ENCODE measurements at places on chromosomes 3 and 15.

DNA sequence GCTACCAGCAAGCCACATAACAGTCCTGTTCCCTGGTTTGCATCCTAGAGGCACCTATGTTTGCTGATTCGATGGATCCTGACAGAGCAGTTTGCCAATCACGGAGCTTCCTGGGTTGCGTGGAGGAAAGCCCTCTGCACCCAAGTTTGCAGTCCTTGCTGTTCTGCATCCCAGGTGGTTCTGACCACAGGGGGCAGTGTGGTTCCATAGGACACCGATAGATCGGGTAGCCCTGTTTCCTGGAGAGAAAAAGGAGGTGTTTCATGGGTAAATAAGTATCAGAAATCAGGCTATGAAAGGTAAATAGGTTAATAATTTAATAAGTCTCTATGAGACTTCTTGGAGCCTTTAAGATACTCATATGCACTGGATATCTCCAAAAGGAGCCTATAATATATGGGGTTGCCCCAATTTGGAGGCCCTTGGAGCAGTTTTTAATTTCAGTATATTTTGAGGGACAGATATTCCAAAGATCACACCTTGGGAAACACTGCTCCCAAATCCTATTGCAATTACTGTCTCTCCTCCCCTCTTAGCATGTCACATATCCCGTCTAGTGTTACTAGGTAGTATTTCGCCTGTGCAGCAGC is 194.6 kb upstream of the TPM1 start:
- peak; percentile 53 for DNase-seq

GRCh38 chr3:126200534-126200933 is 20.1 kb upstream of the ALDH1L1 start:
- no peak for DNase-seq

DNA sequence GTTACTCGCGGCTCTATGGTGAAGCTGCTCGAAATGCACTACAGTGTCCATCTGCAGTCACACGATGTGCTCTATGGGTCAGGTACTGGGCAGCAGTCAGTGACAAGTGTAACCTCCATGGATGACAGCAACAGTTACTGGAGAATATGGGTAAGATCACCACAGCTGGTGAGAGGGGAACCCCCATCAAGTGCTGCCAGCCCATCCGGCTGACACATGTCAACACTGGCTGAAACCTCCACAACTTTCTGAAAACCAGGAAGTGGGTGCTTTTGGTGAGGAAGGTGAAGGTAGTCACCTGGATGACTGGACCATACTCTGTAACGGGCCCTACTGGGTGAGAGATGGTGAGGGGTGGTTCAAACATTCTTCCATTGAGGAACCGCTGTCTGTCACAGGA is 87.4 kb upstream of the C15orf39 start:
- DNase-seq = no peak

DNA sequence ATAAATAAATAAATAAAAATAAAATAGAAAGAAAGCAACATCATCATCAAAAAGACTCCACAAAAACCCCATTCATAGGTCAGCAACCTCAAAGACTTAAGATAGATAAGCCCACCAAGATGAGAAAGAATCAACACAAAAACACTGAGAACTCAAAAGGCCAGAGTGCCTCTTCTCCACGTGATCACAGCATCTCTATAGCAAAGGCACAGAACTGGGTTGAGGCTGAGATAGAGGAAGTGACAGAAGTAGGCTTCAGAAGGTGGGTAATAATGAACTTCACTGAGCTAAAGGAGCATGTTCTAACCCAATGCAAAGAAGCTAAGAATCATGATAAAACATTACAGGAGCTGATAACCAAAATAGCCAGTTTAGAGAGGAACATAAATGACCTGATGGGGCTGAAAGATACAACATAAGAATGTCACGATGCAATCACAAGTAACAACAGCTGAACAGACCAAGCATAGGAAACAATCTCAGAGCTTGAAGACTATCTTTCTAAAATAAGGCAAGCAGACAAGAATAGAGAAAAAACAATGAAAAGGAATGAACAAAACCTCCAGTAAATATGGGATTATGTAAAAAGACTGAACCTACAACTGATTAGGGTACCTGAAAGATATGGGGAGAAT is 26.4 kb downstream of the GNB5 start:
- DNase-seq = peak; percentile 50

- DNase-seq = peak; percentile 87
Measured at GRCh38 chr3:50246517-50246954, 10.5 kb downstream of the GNAI2 start.

DNA sequence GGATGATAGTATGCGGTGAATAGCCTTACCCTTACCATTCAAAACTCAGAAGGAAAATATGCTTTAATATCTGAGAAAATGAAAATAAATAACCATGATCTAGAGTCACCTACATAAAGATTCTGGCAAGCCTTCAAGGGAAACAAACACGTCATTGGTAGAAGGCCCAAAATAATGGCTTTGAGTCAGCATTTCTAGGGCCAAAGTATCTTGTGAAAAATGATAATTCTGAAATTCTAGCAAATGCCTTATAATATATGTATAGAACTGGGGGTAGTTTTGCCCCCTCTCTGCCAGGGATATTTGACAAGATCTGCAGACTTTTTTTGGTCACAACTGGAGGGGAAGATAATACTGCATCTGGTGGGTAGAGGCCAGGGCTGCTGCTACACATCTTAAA is 15.4 kb downstream of the PLSCR1 start:
- DNase-seq = peak; percentile 74

- no peak for DNase-seq
Measured at GRCh38 chr15:49279521-49280456, 109.7 kb downstream of the GALK2 start.

- peak; percentile 82 for DNase-seq
Measured at GRCh38 chr3:70861234-70861633, 548.8 kb upstream of the MDFIC2 start.

DNA sequence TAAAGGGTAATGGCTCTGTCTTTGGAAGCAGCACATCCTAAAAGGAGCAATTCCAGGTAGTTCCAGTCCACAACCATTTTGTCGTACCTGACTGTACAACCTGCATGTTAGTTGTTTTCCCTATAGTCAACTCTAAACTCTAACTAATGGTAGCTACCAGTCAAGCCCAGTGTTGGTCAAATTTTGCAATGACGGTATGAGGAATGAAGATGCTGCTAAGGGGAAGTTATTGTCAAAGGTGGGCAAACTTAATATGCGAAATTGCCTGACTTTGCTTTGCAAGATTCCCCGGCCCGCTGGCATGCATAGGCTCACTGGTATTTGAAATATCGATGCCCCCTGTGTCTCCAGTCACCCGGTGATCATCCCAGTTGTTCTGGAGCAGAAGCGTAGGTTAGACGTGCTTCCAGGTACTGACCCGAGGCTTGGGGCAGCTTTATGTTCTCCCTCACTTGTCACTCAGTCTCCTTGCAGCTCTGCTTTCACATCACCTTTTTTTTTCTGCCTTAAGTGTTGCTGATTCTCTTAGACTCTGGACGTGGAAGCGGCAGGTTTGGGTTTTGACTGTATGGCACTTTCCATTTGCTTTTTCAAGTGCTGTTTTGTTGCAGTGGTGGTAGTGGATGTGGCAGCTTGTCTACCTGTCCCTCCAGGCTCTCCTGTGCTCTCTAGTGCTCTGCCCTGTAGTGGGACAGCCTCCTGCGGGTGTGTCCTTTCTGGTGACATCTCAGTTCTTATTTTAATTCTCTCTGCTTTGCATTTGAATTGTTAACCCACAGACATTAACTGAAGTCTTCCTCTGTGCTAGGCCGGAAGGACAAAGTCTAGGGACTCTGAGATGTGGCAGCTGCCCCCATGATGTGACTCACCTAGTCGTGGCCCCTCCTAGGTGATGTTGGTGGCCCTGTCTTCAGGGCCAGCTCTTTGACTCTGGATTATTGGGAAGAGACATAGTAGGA is 95.8 kb upstream of the UMPS start:
- DNase-seq = no peak

- no peak for DNase-seq
Measured at GRCh38 chr3:157083824-157084223, 76.1 kb downstream of the CCNL1 start.

DNA sequence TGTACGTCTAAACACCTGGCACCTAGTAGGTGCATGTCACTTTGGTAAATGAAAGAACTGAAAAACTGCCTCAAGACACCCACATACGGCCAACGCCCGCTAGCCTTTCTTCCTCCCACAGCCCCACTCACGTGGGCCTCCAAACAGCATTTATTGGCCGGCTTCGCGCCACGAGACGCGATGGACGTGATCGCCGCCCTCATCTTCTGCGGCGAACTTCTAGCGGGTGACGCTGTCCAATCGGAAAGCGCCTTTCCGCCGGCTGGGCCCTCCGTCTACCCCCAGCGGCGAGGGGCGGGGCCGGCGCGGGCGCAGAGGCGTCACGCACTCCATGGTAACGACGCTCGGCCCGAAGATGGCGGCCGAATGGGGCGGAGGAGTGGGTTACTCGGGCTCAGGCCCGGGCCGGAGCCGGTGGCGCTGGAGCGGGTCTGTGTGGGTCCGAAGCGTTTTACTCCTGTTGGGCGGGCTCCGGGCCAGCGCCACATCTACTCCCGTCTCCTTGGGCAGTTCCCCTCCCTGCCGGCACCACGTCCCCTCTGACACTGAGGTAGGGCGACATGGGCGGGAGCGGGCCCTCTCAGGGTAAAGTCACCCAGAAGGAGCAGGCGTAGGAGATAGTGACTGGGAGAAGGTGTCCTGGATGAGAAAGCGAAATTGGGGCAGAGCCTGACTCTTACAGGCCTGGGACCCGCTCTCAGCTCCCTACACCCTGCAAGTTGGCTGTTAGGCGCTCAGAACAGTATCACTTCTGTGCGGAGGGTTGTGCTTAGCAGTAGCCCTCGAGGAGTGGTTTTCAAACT is at the start of gene LMLN:
Gene LMLN, plus strand, starts transcription at position 327 of the 803 bp plus-strand sequence. Its CDS starts 29 bp downstream, at position 356.
- peak; percentile 95 for DNase-seq

DNA sequence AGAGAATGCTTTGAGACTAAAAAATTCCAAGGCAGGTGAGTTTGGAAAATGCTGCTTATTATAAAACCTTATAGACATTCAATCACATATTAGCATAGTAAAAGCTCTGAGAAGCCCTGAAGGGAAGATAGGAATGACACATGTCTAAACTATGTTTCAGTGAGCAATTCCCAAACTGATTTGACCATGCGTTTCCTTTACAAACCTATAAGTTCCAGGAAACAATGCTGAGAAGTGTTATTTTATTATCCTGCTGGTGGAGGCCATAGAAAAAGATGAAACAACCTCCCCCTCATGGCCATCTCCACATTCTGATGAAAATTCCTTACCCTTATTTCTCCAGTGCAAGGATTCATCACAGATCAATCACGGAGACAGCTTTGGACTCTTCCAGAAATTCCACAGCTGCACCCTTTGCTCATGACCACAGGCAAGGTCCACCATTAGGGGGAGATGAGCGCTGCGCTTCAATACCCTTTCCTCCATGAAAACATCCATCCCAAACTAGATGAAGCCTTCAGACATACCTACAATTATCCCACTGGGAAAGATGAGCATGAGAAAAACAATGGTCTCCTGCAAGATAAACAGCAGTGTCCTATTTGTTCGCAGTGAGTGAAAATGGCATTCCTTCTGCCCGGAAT is 372.1 kb downstream of the MAGI1 start:
- no peak for DNase-seq

- no peak for DNase-seq
Measured at GRCh38 chr3:126714276-126714900, 10.3 kb downstream of the CHCHD6 start.

DNA sequence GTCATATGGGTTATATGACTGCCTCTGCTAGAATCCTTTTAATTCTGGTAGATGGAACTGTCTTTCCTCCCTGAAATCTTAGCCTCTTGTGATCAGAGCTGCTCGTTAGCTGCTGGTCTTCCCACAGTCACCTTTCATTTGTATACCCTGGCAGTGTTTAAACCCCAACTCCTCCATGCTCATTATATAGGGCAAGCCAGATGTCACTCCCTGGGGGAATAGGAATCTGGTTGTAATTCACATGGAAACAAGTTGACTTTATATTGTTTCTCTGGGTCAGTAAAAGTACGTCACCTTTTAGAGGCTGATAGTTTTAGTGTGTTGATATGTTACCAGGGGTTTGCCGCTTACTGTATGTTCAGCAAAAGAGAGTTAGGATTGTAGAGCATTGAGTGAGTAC is 103.5 kb downstream of the ITPR1 start:
- DNase-seq = no peak

DNA sequence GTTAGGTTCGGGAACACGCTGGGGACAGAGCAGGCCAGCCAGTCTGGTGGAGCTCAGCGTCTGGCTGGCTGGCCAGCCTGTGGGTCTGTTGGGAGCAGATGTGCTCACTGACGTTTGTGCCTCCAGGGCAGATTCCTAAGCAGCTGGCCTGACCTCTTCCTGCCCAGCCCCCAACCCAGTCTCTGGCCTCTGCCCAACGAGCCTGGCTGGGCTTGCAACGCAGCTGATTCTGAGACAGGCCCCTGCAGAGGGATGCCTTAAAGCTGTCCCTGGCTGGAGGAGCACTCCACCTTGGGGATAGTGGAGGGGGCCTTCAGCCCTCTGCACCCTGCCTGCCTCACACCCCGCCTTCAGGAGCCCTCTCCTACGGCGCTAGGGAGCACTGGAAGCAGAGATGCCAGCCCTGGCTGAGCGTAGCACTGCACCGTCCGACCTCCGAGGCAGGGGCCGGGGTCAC is 46.0 kb downstream of the KLF13 start:
- DNase-seq = peak; percentile 74

DNA sequence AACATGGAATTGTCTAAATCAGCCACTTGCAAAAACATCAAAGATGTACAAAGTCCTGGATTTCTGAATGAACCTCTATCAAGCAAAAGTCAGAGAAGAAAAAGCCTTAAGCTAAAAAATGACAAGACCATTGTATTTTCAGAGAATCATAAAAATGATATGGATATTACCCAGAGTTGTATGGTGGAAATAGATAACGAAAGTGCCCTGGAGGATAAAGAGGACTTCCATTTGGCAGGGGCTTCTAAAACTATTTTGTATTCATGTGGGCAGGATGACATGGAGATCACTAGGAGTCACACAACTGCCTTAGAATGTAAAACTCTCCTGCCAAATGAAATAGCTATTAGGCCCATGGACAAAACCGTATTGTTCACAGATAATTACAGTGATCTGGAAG is 29.3 kb downstream of the KNL1 start:
- no peak for DNase-seq

DNA sequence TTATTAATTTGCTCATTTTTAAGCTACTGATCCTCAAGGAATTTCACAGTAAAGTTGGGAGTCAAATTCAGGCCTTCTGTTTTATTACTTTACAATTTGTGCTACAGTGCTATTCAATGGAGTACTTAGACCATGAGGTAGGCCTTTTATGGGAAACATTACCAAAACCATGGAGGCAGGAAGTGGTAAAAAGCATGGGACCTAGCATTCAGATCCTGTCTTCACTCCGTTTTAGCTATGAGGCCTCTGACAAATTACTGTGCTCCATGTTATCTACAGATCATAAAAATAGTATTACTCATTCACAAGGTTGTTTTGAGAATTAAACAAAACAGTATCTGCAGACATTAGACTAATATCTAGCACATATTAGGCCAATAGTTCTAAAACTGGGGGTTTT is 140.6 kb upstream of the SLITRK3 start:
- no peak for DNase-seq

DNA sequence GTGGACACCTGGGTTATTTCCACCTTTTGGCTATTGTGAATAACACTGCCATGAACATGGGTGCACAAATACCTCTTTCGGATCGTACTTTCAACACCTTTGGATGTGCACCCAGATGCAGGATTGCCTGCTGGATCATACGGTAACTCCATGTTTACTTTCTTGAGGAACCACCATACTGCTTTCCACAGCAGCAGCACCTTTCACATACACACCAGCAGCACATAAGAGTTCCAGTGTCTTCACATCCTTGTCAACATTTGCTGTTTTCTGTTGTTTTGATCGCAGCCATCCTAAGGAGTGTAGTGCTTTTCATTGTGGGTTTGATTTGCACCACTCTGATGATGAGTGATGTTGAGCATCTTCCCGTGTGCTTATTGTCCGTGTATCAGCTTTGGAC is 51.3 kb downstream of the NUP210 start:
- no peak for DNase-seq

- no peak for DNase-seq
Measured at GRCh38 chr15:45393851-45394250, 15.5 kb upstream of the GATM start.
